ENCODE measurements at places on chromosomes 5 and 9. TPM values are rescaled to one million over a fixed set of nuclear protein-coding genes. Genes with fewer than 3 reads are reported as not detected.

NR4A3 gene
- 1.4 TPM for polyA plus RNA-seq

DNA sequence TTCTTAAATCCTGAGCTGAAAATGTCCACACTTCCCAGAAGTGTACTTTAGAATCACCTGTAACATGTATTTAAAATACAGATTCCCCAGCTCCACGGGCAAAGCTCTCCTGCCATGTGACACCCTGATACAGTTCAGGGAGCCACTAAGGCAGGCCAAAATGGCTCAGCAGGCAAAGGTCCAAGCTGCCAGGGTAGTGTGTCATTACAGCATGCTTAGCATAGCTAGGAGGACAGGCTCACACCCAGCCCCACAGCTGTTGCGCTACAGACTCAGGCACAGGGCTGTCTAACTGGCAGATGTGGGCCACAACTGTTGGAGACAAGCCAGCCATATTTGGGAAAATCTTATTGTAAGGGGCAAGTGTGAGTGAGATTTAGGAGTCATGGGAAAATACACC, 73.0 kb downstream of the C9orf85 start:
- DNase-seq, result peak; percentile 40

C5orf63 gene
- 16.2 TPM for polyA plus RNA-seq

ROR2 gene
- polyA plus RNA-seq, result 17.5 TPM

GRCh38 chr9:69104830-69105527, 69.1 kb upstream of the TJP2 start:
- peak; percentile 99 for DNase-seq

LCN12 gene
- 121 TPM for polyA plus RNA-seq

DNA sequence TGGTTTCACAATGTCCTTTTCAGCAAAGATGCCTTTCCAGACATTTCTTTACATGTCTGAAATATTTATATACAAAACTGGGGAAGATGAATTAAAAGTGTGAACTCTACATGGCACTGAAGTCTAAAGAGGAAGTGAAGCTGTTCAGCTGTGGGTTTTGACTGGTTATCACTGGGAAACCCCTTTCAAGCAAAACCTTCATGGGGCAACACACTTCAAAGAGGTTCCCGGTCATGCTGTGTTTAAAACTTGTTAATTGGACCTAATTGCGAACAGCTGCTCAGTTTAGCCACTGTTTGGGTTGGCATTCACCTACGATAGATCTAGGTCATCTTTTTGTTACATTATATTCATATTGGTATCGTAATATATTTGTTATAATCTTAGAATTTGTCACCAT, 20.0 kb upstream of the GDNF start:
- no peak for DNase-seq

- no peak for DNase-seq
These were observed 36.2 kb upstream of the POU5F2 start for GRCh38 chr5:93777620-93778019.

SVEP1 gene
- polyA plus RNA-seq, result 8.7 TPM

DNA sequence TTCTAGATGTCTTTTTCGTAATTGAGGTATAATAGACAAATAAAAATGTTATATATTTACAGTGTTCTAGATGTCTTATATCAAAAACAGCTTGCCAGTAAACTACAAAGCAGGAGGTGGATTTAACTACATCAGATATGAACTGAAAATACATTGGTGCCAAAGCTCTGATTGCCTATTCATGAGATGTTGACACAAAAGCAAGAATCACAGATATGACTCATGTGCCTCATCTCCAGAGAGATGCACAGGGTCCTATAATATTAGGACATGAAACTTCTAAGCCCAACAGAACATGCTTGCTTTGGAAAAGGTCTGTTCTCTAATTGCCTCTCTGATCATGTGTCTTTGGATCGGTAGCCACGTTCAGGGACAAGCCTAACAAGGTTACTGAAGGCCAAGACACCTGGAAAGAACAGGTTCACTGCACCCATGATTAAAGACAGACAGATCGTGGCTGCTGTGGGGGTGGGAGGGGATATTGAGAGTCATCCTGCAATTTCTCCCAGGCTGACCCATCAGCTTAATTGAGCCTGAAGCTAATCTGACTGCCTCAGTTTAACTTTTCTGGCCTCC, 16.8 kb downstream of the ABCA1 start:
- no peak for DNase-seq

UBAC1 gene
- polyA plus RNA-seq, result 21.9 TPM

GRCh38 chr5:53362521-53362941, 117.9 kb upstream of the FST start:
- no peak for DNase-seq

DNA sequence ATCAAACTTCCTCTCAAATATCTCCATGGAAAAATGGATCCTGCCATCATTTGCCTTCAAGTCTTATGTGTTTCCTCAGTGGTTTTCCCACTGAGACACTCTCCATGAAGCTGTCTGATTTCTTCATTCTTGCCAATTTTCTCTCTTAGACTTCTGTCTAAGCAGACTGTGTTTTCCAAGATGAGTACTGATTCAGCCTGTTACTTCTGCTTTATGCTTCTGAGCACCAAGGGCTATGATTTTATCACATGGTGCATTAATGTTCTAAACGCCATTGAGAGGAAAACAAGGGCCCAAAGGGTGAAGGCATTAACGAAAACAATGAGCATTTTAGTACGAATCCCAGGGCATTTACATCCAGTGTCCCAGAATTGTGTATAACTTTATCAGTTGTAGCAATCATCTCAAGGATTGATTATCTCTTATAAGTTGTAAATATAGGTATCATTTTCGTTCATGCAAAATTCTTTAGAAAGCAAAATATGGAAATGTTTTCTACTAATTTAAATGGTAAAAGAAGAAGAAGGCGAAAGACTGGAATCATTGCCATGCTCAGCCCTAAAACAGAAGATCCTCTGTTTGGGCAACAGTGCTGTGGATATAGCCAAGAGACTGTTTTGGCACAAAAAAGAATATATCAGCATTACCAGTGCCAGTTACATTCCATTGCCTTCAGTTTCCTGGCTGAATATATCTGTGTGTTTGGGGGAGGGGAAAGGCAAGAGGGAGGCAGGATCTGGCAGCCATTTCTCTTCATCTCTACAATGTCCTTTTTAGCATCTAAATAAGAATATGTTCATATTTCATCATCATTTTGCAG, 537.6 kb downstream of the ANXA1 start:
- no peak for DNase-seq

DNA sequence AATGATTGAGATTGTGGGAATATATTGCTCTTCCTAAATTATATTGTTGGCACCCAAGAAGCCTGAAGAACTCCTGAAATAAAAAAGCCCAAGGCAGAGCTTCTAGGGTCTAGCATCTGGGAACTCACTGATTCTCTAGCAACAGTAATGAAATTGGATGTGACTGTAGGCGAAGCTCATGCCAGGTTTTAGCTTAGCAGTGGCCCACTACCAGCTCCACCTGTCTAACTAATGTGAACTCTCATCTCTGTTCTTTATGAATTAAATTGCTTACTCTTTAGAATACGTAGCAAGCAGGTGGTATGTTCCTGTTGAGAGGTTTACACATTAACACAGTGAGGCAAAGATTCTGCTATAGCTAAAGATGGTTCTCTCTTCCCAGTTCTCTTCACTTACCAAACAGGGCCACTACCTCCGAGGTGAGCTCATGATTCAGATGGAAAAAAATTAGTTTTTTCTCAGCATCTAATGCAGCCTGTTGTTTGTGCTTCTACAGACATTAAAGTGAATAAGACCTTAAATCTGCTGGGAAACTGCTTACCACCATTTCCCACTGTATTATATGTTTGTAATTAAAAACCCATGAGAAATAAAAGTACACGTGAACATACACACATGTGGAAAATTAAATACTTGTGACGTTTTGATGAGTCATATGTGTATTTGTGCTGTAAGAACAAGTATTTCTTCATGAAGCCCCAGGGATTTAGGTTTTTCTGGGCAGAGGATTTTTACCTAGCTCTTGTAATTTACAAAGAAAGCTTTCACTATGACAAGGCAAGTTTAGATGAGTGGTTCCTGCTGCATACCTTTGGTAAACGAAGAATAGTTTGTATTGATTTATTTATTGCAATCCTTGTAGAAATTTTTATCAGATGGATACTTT, 360.1 kb downstream of the KDM4C start:
- DNase-seq, result no peak

DNA sequence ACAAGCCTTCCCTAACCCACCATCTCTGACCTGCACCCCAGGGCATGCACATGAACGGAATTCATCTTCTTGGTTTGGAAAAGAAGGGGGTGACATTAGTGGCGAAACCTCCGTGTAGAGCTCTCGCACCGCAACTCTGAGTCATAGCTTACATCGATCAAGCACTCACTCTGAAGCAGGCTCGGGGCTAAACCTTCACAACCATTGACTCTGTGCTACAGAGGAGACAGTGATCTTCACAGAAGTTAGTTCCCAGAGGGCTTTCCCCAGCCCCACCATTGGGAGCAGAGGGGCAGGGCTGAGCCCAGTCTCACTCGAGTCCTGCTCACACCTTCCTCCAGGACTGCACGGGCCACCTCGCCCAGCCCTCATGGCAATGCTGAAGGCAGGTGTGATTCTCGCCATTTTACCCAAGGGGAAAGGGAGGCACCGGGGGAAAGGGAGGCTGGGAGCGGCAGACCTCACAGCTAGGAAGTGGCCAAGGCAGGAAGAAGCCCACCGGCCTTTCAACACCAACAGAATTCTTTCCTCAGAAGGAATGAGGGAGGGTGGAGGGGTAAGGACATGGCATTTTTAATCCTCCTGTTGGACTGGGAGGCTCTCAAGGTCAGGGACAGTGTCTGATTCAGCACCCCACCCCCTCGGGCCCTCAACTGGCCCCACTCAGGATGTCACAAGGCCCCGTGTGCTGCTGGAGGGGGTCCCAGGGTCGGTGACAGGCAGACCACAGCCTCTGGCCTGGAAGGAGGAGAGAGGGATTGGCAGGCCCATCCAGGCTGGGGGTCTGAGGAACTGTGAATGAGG, 25.9 kb upstream of the IL17B start:
- no peak for DNase-seq

DNA sequence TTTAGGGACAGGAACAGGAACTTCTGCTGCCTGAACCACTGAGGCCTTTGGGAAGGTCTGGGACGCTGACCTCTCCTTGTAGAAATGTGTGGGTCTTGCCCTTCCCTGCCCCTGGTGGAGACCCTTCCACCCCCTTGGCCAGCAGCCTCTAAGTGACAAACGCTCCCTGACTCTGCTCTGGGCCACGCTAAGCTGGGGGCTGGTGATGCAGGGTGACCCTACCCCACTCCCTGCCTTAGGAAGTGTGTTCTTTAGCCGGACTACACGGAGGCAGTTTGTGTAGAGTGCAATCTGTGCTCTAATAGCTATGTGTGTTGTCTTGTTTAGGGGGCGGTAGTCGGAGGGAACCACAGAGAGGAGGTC, 123.0 kb downstream of the COL23A1 start:
- no peak for DNase-seq

DNA sequence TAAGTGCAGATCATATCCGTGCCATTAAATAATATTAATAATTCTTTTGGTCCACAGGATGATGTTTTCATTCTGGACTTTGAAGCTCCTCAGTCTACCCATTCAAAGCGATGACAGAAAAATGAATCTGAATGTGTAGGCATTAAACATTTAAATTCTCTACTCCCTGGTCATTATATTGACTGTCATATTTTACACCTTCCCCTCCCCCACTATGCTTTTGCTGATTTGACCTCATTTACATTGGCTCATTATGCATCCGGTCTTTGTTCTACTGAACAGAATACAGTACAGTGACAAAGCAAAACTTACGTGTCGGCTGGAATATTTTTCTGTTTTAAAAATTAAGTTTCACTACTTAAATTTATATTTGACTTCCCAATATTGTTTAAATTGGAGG, 289.7 kb upstream of the TMEM161B start:
- DNase-seq, result no peak

- no peak for DNase-seq
These were observed 52.3 kb upstream of the JMY start for GRCh38 chr5:79183617-79184016.

SCGB3A2 gene
- not detected for polyA plus RNA-seq

- DNase-seq, result no peak
These were observed 22.4 kb upstream of the RASGRF2 start for GRCh38 chr5:80937584-80938356.

GRCh38 chr9:93699650-93700049, 123.3 kb downstream of the PHF2 start:
- DNase-seq, result no peak

GPR21 gene
- 0.24 TPM for polyA plus RNA-seq

DNA sequence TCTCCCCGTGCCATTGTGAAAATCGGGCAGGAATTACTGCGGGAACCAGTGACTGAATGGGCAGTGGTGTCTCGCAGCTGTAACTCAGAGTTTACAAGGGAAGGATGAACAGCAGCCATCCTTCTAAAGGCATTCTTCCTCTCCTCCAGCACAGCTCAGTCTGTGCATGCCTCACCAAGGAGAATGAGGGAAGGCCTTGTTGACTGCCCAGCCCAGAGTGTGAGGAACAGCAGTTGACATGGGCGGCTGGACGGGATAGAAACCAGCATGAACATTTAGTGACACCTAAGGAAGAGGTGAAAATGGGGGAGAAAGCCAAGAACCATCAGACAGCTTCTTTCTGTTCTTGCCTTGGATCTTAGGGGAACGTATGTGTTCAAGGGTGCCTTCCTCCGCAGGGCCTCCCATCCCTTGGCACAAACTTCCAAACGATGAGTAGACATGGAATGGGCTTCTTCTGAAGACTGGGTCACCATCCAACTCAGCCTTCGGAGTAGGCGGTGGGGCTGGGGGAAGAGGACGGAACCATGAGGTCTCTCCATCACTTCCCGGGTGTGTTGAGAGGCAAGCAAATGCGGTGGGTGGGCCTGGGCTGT, 887 bp upstream of the PDE8B start:
- DNase-seq, result no peak

DNA sequence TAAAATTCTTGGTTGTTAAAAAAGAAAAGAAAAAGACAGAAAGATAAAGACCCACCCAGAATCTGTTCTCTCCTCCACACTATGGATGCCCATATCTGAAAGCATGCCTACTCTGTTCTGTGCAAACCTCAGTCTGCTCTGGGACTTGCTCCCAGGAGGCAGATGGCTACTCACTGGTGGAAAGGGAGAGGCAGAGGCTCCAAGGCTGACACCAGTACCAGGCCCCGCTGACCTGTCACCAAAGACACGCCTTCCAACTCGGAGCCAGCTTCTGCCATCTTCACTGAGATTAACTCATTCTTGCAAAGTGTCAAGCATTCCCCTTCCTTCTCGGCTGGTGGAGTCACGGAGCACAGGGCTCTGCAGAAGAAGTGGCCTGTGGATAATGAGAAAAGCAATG, 21.6 kb downstream of the SH3TC2 start:
- no peak for DNase-seq

DNA sequence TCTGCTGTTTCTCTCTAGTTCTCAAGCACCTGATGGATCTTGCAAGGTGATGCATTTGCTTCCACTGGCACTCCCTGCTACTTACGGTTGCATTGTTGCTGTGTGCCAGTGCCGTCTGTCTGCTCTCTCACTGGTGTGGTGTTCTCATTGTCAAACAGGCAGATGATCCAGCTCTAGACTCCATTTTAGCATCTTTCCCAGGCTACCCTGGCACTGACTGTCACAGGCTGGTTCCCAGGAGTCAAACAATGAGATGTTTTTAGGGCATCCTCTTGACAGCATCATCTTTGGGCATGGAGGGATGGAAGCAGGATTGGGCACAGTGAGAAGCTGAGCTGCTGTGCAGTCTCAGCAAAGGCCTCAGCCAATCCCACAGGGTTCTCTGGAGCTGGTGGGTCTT, 12.9 kb downstream of the MTRR start:
- DNase-seq, result no peak

IFNA21 gene
- polyA plus RNA-seq, result 0.13 TPM
